Hematopoietic multipotent progenitor cell (in vitro differentiated cells): ENCODE measurements at places on chromosomes 16 and 17. TPM values are rescaled to one million over a fixed set of nuclear protein-coding genes. Genes with fewer than 3 reads are reported as not detected.

PRSS21 gene
- total RNA-seq = 27.2 TPM

AANAT gene
- total RNA-seq = under 0.01 TPM

FADS6 gene
- not detected for total RNA-seq

KRT15 gene
- total RNA-seq = not detected

CA4 gene
- total RNA-seq = under 0.01 TPM
